ENCODE measurements at places on chromosomes 6 and 20.

GRCh38 chr6:34049395-34050342 lies 96.2 kb downstream of the GRM4 start:
- no peak for DNase-seq

GRCh38 chr20:35314816-35315631 lies 22.8 kb upstream of the FAM83C start:
- no peak for DNase-seq

DNA sequence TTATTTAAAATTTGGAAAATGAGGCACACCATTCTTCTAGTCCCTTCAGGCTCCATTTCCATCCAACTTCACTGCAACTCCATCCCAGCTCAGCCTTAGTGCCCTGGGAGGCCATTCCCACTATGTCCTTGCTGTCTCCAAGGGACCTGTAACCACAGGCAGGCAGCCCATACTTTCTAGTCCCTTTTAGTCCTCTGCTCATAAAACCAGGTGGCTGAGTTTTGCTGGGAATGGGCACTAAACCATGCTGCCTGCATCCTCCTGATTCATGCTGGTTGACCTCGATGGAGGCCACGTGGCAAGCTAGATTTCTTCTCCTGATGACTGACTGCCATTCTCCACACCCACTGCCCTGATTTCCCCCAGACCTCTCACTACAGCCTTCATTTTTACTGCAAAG lies 27.5 kb upstream of the MYMX start:
- DNase-seq: no peak

GRCh38 chr20:13238001-13238653 lies 17.1 kb downstream of the ISM1 start:
- DNase-seq: no peak

DNA sequence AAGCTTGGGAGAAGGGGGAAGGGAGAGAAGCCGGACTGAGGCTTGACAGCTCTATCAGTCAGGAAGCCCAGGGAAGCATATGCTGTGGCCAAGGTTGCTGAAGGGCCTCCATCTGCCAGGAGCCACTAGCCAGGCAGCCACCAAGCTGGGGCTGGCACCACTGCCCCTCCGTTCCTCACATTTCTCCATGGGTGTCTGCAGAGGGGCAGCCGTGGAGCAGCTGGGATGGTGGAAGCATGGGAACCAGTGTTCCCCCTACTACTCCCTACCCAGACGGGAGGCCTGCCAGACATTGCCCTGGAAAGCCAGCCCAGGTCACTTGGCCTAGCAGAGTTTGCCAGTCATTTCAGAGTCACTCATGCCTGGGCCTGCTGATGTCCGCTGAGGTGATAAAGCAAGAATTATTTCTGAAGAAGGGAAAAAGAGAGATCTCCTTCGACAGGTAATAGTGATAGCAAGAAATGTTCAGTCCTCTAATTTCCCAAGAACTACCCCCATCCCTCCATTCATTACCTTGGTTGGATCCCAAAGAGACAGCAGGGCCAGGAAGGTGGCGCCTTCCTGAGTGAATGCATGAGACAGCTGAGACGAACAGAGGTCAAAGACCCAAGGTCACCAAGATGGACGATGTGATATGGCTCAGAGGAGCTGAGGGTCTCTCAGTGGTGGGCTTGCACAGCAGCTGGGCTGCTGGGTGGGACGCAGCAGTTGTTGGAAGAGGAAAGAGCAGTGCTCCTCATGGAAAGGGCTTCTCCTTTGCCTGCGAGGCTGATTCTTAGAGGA lies 21.9 kb downstream of the SNPH start:
- DNase-seq: no peak
